ENCODE measurements at places on chromosomes 2 and 18. TPM values are rescaled to one million over a fixed set of nuclear protein-coding genes. Genes with fewer than 3 reads are reported as not detected.

GRCh38 chr2:63765117-63765516, 76.6 kb upstream of the UGP2 start:
- no peak for DNase-seq

DNA sequence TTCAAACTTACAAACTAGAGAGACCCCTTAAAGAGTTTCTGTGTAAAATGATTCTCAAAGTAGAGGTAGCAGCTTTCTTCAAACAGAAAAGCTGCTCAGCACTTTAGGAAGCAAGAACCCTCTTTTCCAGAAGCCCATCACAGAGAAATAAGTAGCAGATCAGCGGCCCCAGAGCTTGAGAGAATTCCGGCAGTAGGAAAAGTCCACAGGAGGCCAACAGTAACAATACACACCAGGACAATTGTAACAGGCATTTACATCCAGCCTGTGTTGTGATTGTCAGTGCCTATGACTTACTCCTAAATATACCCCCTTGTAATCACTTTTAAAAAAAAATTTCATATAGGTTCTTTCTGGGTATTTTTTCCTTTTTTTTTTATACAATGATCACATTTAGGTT, 161.4 kb upstream of the ACVR2A start:
- DNase-seq, result no peak

- DNase-seq, result no peak
Observed at GRCh38 chr2:128753321-128753720, 434.7 kb upstream of the HS6ST1 start.

- no peak for DNase-seq
Observed at GRCh38 chr18:79708412-79708811, 28.8 kb downstream of the CTDP1 start.

GRCh38 chr2:241094172-241094571, 7.9 kb downstream of the MTERF4 start:
- DNase-seq, result no peak

GRCh38 chr18:37985126-37985525, 419.5 kb upstream of the CELF4 start:
- no peak for DNase-seq

- DNase-seq, result peak; percentile 60
Observed at GRCh38 chr2:218367415-218368149, 10.9 kb downstream of the CATIP start.

DNA sequence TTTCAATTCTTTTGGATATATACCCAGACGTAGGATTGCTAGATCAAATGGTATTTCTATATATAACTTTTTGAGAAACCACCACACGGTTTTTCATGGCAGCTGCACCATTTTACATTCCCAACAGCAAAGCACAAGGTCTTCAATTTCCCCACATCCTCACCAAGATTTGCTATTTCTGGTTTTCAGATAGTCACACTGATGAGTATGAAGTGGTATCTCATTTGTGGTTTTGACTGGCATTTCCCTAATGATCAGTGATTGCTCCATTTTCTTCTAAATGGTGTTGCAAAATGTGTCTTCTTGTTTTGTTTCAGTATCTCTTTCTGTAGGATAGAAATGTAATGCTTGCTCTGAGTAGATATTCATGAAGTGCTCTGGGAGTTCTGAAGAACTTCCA, 52.0 kb downstream of the ANKRD44 start:
- DNase-seq, result no peak

DNA sequence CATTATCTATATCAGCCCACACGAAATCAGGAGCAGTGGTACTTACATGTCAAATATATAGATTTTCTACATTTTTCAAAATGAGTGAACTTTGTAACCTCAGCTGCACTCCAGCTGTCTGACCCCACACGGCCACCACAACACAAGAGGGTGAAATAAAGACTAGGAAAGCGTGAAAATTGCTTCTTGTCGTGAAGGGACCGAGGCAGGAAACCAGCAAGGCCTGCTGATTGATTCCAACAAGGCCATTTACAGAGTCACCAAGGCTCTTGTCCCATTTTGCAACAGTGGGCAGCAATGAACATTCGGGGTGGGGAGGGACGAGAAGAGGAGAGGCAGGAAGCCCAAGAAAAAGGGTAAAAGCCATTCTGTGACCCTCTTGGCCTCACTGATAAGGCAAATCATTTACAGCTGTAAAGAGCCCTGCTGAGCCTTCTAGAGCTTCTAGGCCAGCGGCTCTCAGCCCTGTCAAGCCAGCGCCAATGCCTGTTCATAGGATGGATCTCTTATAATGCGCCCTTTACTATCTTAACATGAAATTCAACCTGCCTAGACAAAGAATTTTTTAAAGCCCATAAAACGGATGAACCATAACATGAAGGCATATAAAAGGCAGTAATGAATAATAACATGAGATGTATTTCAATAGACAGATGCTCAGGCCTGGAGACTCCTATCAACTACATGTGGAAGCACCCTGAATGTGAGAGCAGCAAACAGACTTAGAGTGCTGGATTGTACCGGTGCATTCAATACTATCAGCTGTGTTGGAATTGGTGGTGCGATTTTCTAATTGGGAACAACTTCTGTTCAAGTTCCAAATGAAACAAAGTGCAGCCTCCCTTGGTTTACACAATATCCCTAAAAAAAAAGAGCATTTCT, 269.0 kb downstream of the CDCA7 start:
- DNase-seq, result no peak

DNA sequence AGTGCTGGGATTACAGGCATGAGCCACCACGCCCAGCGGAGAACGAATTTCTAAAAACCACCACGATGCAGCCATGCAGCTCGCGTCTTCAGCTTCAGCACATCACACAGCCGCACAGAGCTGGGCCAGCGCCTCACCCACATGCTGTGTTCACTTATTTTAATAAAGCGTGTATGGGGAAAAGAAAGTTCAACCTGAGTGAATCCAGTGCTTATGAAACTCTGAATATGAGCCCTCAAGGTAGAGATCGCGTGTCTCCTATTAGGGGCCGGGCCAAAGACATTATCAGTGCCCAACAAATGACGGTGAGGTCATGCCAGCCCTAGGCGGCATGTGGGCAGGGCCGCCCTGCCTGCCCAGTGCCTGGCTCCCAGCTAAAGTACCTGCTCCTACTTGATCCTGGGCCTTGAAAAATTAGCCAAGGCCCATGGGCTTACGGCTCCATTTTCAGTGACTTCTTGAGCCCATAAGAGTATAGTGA, 44.3 kb downstream of the SPRED2 start:
- DNase-seq, result no peak

DNA sequence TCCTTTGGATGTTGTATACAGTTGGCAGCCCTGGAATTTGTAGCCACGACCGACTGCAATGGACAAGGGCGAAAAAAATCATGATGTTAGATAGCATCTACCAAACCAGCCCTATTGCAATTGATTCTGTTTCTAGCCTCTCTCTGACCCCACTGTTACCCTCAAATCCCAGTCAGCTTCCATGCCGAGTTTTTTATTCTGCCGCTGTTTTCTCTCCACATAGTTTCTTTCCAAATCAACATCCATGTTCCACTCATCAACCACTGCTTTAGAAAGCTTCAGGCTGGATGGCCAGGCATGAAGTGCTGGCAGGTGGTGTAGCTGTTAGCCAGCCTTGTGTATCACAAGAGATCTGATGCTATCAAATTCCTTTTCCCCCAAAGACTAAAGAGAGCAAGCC, 272.8 kb downstream of the FIGN start:
- no peak for DNase-seq

DNA sequence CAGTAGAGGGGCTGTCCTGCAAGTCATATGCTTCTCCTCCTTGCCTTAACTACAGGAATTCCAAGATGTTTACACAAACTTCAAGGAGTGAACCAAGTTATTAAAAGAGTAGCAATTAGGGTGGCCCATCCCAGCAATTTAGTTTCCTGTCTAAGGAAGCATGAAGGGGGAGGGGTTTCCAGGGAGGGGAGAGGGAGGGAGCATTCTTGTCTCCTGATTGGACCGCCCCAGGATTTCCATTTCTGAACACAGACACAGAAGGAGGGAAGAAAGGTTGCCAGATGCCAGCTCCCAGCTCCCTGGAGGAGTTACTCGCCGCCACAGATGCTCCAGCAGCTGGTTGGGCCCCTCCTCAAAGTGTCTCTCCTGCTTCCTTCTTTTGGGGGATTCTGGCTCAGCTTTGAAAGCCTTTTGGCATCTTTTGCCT, 107.6 kb downstream of the TRIB2 start:
- DNase-seq, result no peak

DNA sequence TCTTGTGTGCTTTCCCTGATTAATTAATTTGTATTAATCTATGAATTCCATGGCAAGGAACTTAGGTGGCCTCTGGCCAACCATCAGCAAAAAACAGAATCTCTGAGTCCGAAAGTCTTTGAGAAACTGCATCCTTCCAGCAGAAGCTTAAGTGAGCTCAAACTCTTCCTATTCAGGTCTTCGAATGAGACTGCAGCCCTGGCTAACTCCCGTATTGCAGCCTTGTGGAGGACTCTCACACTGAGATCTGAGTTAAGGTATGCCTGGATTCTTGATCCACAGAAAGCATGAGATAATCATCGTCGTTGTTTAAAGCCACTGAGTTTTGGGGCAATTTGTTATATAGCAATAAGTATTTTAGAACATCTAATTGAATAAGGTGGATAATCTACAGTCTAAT, 1143.9 kb upstream of the NXPH2 start:
- no peak for DNase-seq

DNA sequence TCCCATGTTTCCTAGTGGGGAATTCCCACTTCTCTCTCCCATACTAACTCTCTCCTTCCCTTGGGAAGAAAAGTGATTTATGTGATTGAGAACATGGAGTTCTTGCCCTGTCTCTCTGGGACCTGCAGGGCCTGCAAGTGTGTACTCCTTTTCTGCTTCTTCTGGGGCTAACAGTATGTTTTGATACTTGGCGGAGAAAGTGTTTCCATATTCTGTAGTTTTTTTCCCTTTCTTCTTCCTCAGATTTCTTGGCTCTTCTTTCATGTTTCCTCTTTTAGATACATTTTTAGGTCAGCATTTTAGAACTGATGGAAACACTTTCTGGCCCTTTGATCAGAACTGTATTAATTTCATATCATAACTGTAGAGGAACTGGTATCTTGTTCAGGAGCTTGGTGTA, 352.2 kb downstream of the DLGAP1 start:
- no peak for DNase-seq

- no peak for DNase-seq
Observed at GRCh38 chr2:195649629-195650190, 7.3 kb upstream of the SLC39A10 start.

DNA sequence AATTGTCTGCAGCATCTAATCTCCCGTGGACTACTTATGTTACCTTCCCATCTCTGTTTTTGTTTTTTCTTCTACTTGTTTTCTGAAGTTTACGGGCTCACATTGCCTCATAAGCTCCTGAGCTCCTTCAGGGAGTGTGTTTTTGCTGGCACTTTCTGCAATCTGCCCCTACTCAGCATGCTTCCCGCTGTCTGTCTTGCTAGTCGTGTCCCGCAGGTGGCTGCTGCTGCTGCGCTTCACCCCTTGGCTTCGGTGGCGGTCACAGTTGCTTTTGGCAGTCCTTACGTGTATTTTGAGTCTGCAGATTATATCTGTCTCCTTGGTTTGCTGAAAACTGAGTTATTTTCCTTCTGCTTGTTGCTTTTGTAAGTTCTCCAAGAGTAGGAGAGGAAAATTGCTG, 37.3 kb downstream of the FER1L5 start:
- no peak for DNase-seq

GRCh38 chr2:222899413-222900181, 38.8 kb downstream of the ACSL3 start:
- no peak for DNase-seq

- no peak for DNase-seq
Observed at GRCh38 chr18:52140986-52141385, 199.0 kb upstream of the DCC start.

GRCh38 chr2:177694348-177694747, 301.8 kb downstream of the AGPS start:
- no peak for DNase-seq

DNA sequence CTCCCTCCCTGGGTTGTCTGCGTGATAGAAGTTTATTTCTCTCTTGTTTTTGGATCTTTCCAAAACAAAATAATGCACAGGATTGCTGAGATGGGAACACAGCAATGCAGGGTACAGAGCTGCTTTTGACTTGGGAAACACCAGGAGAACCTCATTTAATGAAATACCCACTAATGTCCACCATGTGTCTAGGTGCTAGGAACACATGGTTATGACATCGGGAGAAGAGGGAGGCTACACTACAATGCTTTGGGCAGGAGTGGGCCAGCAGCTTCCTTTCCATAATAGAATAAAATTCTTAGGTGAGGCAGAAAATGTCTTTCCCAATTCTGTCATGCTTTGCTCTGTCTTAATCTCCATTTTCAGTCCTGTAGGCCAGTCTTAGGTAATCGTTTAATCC, 29.2 kb upstream of the KCNF1 start:
- DNase-seq, result no peak

CDH20 gene
- 7.3 TPM for total RNA-seq

OSR1 gene
- 4.4 TPM for total RNA-seq

KLHL14 gene
- 20.3 TPM for total RNA-seq

SEC11C gene
- 56.0 TPM for total RNA-seq

MEIS1 gene
- total RNA-seq, result 20.7 TPM

PLGLB1 gene
- total RNA-seq, result 6.2 TPM

HPCAL1 gene
- total RNA-seq, result 19.0 TPM

SIX3 gene
- not detected for total RNA-seq

GPBAR1 gene
- not detected for total RNA-seq

CCDC68 gene
- total RNA-seq, result 0.62 TPM

GPR35 gene
- 0.31 TPM for total RNA-seq
